Trophoblast cell (in vitro differentiated cells and primary cell): ENCODE measurements at places on chromosomes 13 and 19.

DNA sequence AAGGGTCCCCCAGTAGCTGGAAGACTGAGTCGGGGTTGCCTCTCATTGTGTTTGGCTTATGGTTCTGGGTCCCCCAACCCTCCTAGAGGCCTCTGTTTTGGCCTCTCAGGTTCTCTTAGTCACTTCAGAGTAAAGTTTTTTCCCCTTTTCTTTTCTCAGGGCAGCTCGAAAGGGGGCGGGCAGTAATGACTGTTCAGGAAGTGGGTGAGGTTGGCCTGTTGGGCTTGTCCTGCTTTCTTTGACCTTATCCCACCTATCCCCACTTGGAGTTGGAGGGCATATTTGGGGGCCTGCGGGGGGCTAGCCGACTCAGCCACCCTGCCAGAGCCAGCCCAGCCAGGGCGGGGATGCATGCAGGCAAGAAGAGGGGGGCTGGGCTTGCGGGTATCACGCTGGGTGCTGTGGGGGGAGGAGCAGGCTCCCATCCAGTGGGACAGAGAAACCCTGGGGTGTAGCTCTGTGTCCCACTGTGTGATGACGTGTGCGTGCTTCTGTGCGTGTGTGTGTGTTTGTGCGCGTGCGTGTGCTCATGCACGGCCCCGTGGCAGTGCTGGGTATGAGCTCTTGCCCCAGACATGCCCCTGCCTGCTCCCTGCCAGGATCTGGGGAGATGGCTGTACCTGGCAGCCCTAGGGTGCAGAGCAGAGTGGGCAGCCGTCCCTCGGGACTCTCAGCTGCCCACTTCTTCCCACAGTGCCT lies 1.4 kb downstream of the CIC start:
- DNase-seq: no peak

DNA sequence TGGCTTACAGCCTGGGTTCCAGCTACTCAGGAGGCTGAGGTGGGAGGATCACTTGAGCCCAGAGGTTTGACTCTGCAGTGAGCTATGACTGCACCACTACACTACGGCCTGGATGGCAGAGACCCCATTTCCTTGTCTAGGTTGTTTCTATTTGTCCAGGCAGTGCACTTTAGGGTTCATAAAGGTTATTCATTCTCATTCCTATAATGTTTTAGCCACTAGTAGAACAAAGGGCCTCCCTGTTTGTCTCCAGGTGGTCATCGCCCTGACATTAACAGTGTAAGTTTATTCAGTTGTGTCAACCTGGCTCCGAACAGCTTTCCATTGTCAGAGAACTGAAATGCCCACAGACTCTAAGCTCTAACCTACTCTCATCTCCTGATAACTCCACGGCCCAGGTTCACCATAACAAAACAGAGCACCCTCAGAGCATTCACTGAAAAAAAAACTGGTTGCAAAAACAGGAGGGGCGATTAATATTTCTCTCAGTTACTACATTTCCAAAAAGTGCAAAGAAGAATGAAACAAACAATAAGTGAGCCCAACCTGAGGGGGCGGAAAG lies 37.1 kb downstream of the SMAD9 start:
- no peak for DNase-seq

- DNase-seq: no peak
Observed at GRCh38 chr13:37039896-37040295, 19.6 kb downstream of the SUPT20H start.

- no peak for DNase-seq
Observed at GRCh38 chr13:40366119-40366518, 300.3 kb downstream of the FOXO1 start.

DNA sequence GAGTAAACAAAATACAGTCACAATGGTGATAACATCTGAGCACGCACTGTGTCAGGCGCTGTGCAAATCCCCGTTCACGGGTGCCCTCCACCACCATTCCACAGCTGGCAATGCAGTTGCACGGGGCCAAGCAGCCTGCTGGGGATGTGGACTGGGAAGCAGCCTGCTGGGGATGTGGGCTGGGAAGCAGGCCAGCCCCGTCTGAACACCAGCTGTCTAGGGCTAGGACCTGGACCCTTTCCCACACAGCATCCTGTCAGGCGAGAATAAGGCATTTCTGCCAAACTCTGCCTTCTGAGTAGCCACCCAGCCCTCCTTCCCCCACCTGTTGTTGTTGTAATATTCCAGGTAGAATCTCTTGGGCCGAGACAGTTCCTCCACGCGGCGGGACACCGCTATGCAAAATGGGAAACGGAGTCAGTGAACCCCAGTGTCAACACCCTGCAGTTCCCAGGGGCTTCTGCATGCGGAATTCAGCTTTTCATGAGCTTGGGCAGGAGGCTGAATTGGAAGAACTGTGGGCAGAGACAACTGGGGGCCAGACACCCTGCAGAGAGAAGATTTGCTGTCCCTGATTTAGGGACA lies 27.8 kb upstream of the MIER2 start:
- no peak for DNase-seq

GRCh38 chr19:19758164-19758563 lies 25.3 kb upstream of the ZNF14 start:
- no peak for DNase-seq

DNA sequence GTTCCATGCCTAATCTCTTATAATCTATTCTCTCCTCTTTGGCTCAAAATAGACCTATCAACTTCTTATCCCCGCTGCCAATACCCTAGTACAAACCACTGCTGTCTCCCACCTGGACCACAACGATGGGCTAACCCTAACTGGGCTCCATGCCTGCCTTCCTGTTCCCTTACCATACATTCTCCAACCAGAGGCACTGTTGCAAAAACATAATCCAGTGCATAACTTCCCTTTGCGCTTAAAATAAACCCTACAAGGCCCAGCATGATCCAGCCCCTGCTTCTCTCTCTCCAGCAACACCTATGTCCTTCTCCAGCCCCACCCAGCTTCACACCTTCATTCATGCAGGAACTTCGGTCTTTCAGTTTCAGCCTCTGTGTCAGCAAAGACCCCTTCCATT lies 27.4 kb upstream of the CEBPA start:
- DNase-seq: no peak

DNA sequence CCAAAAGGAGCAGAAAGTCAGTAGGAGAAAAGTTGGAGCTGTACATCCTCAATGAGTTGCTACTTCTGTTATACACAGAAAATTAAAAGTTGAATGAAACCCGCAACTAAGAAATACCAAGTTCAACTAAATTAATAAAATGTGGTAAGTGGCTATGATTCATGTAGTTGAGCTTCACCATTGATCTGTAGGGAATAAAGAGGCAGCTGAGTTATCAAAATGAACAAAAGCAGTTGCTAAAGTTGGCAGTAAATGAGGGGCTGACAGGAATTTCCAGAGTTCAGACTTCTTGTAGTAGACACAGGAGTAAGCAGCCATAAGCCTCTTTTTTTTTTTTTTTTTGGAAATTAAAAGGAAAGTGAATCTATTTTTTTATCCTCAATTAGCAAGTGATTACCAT lies 234.6 kb downstream of the POSTN start:
- DNase-seq: no peak

DNA sequence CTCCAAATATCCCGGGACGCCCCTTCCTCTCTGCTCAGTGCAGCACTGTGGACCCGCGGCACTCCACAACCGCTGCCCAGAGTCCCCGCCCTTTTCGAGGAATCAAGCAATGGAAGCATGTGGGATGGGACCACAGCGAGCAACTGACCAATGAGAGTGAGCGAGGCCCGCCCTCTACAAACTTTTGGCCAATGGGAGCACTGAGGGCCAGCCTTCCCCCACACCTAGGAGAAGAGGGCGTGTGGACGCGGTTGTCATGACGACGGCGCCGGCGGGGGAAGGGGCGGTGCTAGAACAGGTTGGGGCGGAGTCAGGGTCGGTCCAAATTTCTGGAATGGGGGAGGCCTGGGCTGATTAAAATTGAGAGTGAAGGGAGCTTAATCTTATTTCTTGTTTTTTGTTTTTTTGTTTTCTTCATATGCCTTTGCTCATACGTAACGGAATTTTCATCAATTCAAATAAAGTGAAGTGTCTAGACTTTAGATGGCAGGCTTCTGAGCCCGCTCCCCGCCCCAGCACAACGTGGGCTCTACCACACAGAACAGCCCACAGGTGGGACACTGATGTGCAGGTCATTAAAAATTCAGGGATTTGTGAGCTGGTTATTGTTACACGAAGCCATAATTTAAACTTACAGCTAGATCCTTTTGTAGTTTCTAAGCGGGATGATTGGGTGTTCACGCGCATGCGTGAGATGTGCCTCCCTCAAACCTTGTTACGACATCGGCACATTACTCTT lies at the start of gene DNAAF3:
Gene DNAAF3 (minus strand): TSS at position 84 of the 739 bp plus-strand sequence. CDS start 200 bp downstream, outside the sequence.
- DNase-seq: peak; percentile 86

- no peak for DNase-seq
Observed at GRCh38 chr19:37983916-37984315, 76.9 kb downstream of the SIPA1L3 start.

- no peak for DNase-seq
Observed at GRCh38 chr13:104597546-104598180, 1531.4 kb upstream of the SLC10A2 start.

- no peak for DNase-seq
Observed at GRCh38 chr19:33216198-33216830, 9.3 kb downstream of the SLC7A10 start.

DNA sequence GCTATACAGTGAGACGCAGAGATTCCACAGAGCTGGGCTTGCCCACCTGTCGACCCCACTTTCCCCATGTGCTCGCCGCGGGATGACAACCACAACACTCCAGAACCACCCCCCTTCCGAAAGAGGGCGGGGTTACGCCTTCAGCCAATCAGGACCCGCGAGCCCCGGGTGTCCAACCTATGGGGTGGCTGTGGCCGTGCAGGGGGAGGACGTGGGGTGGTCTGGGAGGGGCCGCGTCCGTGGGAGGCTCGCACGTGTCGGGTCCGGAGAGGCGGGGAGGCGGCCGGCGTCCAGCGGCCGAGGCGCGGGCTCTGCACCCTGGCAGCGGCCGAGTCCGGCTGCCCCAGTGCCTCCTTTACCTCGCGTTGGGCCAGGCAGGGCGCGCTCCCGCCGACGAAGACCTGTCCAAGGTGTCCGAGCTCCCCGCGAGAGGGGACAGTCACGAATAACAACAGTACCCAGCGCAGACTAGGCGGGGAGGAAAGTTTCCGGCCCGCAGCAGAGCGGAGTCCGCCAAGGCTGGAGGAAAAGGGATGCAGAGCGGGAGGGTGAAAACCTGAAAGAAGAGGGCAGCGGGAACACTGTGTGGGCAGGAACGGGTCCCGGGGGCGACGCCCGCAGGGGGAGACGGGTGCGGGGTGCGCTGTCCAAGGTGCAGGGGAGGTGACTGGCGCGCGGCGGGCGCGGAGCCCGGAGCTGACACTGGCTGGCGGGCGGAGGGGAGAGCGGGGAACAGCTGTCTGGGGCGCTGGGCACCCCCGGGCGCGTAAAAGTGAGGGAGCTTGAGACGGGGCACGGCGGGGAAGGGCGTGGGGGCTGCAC lies 911 bp downstream of the ENOX1 start:
- DNase-seq: peak; percentile 76

- no peak for DNase-seq
Observed at GRCh38 chr13:80360453-80360800, 19.5 kb upstream of the SPRY2 start.
